ENCODE measurements at places on chromosomes 4 and X. TPM values are rescaled to one million over a fixed set of nuclear protein-coding genes. Genes with fewer than 3 reads are reported as not detected.

ARX gene
- not detected for total RNA-seq

CFAP299 gene
- total RNA-seq, result not detected

KCTD8 gene
- total RNA-seq, result 3.7 TPM

GLRA2 gene
- total RNA-seq, result not detected

TEX13C gene
- 0.09 TPM for total RNA-seq

NCAPG gene
- total RNA-seq, result 56.6 TPM

UGT2B17 gene
- total RNA-seq, result not detected

GAGE2A gene
- total RNA-seq, result not detected

PTCHD1 gene
- total RNA-seq, result 3.3 TPM

NRK gene
- 8.3 TPM for total RNA-seq

- DNase-seq, result no peak
- no peaks in the 10 kb centered on the region for H3K27me3 ChIP-seq
- H3K4me3 ChIP-seq, result no peak overlapping the region
Measured at GRCh38 chr4:70895811-70896491, 6.2 kb upstream of the MOB1B start.

- H3K4me3 ChIP-seq, result peak overlapping the region; percentile 94
- no peak for DNase-seq
- peaks cover 23% of the 10 kb centered on the region for H3K36me3 ChIP-seq
- H3K27ac ChIP-seq, result peak overlapping the region; percentile 84
- H3K27me3 ChIP-seq, result no peaks in the 10 kb centered on the region
- peaks cover 2% of the 10 kb centered on the region for H3K4me1 ChIP-seq
Measured at GRCh38 chrX:154761977-154762536, 607 bp upstream of the DKC1 start.

- H3K4me1 ChIP-seq, result no peaks in the 10 kb centered on the region
- no peaks in the 10 kb centered on the region for H3K27me3 ChIP-seq
- DNase-seq, result no peak
Measured at GRCh38 chrX:139766545-139766983, 58.6 kb upstream of the MCF2 start.

DNA sequence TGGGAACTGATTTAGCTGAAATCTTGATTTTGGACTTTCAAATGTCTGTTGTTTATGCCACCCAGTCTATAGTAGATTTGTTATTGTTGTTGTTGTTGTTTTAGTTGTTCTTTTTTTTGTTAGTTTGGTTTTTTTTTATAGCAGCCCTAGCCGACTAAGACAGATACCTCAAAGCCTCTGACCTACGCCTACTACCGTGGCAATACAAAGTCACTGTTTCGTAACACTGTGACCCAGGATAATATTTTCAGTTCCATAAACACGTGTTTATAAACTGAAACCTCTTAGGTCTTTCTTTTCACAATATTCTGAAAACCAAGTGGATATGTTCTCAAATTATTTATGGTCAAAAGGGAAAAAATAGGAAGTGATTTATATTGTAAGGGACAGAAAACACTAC, 32.8 kb downstream of the VCX2 start:
- H3K4me3 ChIP-seq, result no peak overlapping the region
- no peaks in the 10 kb centered on the region for H3K4me1 ChIP-seq
- no peaks in the 10 kb centered on the region for H3K27me3 ChIP-seq
- H3K36me3 ChIP-seq, result no peaks in the 10 kb centered on the region

GRCh38 chr4:42398871-42399331, 1.6 kb downstream of the SHISA3 start:
- H3K36me3 ChIP-seq, result no peaks in the 10 kb centered on the region
- no peak for DNase-seq
- no peak overlapping the region for H3K27ac ChIP-seq
- H3K27me3 ChIP-seq, result peaks cover 19% of the 10 kb centered on the region
- peak overlapping the region; percentile 51 for H3K4me3 ChIP-seq

- no peaks in the 10 kb centered on the region for H3K36me3 ChIP-seq
- no peak overlapping the region for H3K4me3 ChIP-seq
- no peaks in the 10 kb centered on the region for H3K4me1 ChIP-seq
- DNase-seq, result no peak
Measured at GRCh38 chrX:12722314-12722713, 68.9 kb upstream of the PRPS2 start.

DNA sequence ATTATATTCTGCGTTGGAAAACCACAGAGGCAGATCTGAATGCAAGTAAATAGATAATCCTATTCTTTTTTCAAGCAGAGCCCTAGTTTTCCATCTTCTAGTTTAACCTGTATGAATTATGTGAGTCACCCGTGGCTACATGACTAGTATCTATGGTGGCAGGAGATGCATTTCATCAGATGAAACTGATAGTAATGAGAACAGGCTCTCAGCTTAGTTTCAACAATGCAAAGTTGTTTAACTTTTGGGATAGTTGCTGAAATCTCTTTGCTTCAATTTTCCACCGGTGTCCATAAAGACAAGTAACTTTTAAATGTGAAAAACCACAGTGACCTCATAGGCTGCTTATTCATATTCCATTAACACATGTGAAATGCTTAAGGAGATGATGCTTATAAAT, 1317.4 kb upstream of the TENM3 start:
- no peaks in the 10 kb centered on the region for H3K36me3 ChIP-seq
- H3K27me3 ChIP-seq, result no peaks in the 10 kb centered on the region
- no peak overlapping the region for H3K27ac ChIP-seq
- no peak overlapping the region for H3K4me3 ChIP-seq
- DNase-seq, result no peak

DNA sequence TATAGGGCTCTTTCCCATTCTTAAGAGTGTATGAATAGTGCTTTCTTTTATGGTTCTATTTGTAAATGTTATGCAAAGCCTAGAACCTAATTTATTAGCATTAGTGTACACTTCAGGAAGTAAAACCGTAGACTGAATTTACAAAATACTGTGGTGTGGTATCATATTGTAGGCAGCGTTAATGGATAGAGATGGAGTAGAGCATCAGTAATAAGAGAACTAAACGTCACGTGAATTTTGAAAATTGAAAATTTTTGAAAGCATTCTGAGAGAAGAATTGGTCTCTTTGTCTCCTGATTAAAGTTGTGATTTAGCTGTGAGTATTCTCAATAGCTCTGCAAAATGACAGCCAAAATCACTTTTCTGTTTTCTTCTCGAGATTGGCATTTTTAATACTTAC, 2.9 kb downstream of the STIM2 start:
- H3K4me1 ChIP-seq, result no peaks in the 10 kb centered on the region
- DNase-seq, result no peak
- H3K27me3 ChIP-seq, result no peaks in the 10 kb centered on the region

DNA sequence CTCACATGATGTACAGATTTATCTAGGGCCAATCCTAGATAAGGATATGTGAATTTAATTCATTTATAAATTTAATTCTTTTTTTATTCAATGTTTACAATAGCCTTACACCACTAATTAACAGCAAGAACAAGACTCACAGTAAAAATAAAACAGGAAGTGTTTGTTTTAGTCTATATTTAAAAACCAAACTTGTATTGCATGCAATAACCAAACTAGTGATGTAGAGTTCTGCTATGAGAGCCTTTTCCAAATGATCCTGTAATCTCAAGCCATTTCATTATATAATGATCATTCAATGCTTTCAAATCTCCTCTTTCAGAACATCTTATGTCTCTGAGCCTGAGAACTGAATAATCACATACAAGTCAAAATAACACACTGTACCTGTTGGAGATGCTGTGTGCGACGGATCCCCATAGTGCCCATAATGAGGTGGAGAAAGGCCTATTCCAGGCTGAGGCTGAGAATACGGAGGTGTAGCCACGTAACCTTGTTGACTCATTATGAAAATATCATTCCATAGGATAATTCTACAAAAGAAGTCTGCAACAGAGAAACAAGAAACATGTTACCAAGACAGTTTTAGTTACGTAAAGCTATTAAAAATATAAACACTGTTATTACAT, 2.6 kb downstream of the SEC24D start:
- H3K4me1 ChIP-seq, result peaks cover 2% of the 10 kb centered on the region
- H3K4me3 ChIP-seq, result no peak overlapping the region
- no peaks in the 10 kb centered on the region for H3K27me3 ChIP-seq

GRCh38 chrX:134144231-134144630, 92.8 kb upstream of the CCDC160 start:
- H3K4me1 ChIP-seq, result no peaks in the 10 kb centered on the region
- no peaks in the 10 kb centered on the region for H3K27me3 ChIP-seq
- H3K36me3 ChIP-seq, result no peaks in the 10 kb centered on the region
- H3K4me3 ChIP-seq, result no peak overlapping the region
- no peak overlapping the region for H3K27ac ChIP-seq
- DNase-seq, result no peak

DNA sequence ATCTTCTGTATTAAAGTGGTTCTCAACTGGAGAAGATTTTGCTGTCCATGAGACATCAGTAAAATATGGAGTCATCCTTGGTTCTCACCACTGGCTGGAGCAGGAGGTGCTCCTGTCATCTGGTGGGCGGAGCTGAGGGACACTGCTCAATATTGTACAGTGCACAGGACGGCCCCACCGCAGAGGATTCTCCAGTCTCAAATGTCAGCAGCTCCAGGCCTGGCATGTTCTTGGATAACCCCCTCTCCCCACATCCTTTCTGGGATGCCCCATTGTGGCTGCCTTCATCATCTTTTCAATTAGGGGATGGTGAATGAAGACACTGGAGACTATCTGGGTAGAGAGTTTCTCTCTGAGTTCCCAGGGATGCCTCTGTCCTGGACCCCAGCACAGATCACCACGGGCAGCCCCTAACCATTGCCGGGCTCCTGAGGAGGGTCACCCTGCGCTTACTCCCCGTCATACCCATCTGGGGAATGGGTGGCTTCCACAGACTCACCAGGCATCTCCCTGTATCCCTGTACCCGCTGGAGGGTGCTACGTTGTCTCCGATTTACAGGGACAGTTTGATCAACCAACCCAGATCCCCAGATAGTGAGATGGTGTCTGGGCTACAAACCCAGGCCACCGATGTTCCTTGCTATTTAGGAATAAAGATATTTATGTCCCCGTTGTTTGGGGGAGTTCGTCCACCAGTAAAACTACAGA, 21.9 kb upstream of the P2RY8 start:
- H3K4me3 ChIP-seq, result no peak overlapping the region
- no peaks in the 10 kb centered on the region for H3K4me1 ChIP-seq
- H3K36me3 ChIP-seq, result no peaks in the 10 kb centered on the region
- DNase-seq, result peak; percentile 23
- no peaks in the 10 kb centered on the region for H3K27me3 ChIP-seq
- H3K27ac ChIP-seq, result no peak overlapping the region

GRCh38 chr4:70734971-70735370, 13.2 kb downstream of the RUFY3 start:
- H3K27me3 ChIP-seq, result no peaks in the 10 kb centered on the region
- H3K27ac ChIP-seq, result no peak overlapping the region
- H3K36me3 ChIP-seq, result no peaks in the 10 kb centered on the region
- DNase-seq, result no peak

DNA sequence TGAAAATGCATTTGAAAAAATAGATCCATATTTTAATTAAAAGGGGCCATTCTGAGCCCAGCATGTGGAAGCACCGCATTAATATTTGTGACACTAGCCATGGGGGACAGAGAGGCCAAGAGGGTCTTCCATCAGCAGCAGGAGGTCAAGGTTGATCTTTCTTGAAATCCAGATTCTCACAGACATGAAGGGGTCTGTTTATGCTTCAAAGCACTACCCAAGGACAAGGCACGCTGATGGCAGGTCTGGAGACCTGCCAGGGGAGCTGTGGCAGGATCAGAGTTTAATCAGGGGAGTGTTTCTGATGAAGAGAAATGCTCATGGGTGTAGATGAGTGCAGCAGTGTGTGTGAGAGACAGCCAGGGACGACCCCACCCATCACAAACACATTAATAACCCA, 243.3 kb downstream of the LDB2 start:
- no peak overlapping the region for H3K4me3 ChIP-seq
- H3K36me3 ChIP-seq, result no peaks in the 10 kb centered on the region
- no peaks in the 10 kb centered on the region for H3K27me3 ChIP-seq
- H3K4me1 ChIP-seq, result no peaks in the 10 kb centered on the region

- H3K4me3 ChIP-seq, result no peak overlapping the region
- H3K27me3 ChIP-seq, result no peaks in the 10 kb centered on the region
- DNase-seq, result no peak
Measured at GRCh38 chr4:10403633-10404445, 53.4 kb downstream of the ZNF518B start.

GRCh38 chr4:74206088-74206825, 48.3 kb downstream of the MTHFD2L start:
- H3K27me3 ChIP-seq, result no peaks in the 10 kb centered on the region
- peaks cover 7% of the 10 kb centered on the region for H3K4me1 ChIP-seq
- H3K36me3 ChIP-seq, result no peaks in the 10 kb centered on the region
- H3K4me3 ChIP-seq, result no peak overlapping the region
- H3K27ac ChIP-seq, result no peak overlapping the region
- no peak for DNase-seq

DNA sequence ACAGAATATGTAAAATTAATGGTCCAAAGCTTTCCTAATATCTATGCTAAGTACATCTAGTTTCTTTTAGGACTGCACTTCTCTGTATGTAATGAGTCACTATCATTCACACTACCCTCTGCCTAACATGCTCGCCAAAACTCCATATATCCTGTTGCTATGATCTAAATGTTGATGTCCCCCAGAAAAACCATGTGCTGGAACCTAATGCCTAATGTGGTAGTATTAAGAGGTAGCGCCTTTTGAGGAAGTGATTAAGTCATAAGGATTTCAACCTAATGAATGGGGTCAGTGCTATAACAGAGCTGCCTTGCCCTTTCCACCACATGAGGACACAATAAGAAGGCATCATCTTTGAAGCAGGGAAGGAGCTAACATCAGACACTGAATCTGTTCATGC, 34.9 kb upstream of the NFKB1 start:
- no peak overlapping the region for H3K4me3 ChIP-seq
- no peaks in the 10 kb centered on the region for H3K4me1 ChIP-seq
- no peak overlapping the region for H3K27ac ChIP-seq
- no peaks in the 10 kb centered on the region for H3K36me3 ChIP-seq
- no peak for DNase-seq

DNA sequence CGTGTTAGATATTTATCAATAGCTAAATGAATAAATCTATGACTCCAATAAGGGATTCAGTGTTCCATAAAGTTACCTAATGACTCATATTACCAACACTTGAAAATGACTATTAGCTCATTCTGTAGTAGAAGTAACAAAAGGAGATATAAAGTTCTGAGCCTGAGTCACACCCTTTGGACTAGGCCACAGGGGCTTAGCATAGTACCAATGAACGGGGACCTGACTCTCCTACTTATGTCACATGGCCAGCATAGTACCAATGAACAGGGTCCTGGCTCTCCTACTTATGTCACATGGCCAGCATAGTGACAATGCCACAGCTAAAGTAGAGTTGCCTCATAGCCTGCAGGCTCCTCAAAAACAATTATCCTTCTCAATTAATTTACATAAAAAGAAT, 43.7 kb downstream of the MAGEB16 start:
- H3K4me1 ChIP-seq, result no peaks in the 10 kb centered on the region
- H3K4me3 ChIP-seq, result no peak overlapping the region
- no peaks in the 10 kb centered on the region for H3K36me3 ChIP-seq
- H3K27me3 ChIP-seq, result no peaks in the 10 kb centered on the region
- H3K27ac ChIP-seq, result no peak overlapping the region

All from H1 (cell line).